Upper lobe of right lung (tissue), 1 donor: ENCODE measurements at places on chromosomes 11 and 22. TPM values are rescaled to one million over a fixed set of nuclear protein-coding genes. Genes with fewer than 3 reads are reported as not detected.

DNA sequence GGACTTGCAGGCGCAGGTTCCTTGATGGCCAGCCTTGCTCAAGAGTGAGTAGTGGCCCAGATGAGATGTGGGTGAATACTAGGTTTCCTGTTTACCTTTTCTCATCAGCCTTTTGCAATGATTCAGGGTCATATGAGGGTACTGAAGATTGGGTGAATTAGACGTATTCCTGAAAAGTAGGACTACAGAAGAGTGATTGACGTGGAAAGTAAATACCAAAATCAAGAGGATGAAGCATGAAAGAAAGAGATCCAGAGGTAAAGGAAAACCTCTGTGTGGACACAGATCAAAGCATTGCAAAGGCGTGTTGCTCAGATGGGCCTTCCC lies 59.9 kb downstream of the CYB5R2 start:
- no peak for DNase-seq

DNA sequence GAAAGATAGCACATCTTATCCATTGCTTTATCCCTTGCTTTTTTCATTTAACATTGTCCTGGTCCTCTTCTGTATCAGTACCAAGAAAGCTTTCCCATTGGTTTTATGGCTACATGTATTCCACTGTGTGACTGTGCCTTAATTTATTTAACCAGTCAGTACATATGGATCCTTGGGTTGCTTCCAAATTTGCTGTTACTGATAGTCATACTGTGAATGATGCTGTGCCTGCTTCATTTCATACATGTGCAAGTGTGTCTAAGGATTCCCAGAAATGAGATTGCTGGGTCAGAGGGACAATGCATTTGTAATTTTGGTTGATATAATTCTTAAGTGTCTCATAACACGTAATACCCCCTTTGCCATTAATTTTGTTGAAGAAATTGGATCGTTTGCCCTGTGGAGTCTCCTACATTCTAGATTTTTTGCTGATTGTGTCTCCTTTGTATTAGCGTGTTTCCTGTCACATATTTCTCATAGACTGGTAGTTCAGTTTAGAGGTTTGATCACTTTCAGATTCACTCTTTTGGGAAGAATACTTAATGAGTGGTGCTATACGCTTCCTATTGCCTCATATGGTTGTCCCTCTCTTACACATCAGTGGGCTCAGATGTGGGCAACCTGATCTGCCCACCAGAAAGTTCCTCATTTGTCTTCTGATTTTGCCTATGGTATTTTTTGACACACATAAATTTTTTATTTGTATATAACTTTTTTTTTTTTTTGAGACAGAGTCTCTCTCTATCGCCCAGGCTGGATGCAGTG lies 35.3 kb downstream of the MYBPC3 start:
- no peak for DNase-seq

NCR3LG1 gene
- total RNA-seq, result 5.6 TPM

AQP11 gene
- 0.61 TPM for total RNA-seq

BTBD18 gene
- total RNA-seq, result not detected

NFAM1 gene
- 12.6 TPM for total RNA-seq

DNA sequence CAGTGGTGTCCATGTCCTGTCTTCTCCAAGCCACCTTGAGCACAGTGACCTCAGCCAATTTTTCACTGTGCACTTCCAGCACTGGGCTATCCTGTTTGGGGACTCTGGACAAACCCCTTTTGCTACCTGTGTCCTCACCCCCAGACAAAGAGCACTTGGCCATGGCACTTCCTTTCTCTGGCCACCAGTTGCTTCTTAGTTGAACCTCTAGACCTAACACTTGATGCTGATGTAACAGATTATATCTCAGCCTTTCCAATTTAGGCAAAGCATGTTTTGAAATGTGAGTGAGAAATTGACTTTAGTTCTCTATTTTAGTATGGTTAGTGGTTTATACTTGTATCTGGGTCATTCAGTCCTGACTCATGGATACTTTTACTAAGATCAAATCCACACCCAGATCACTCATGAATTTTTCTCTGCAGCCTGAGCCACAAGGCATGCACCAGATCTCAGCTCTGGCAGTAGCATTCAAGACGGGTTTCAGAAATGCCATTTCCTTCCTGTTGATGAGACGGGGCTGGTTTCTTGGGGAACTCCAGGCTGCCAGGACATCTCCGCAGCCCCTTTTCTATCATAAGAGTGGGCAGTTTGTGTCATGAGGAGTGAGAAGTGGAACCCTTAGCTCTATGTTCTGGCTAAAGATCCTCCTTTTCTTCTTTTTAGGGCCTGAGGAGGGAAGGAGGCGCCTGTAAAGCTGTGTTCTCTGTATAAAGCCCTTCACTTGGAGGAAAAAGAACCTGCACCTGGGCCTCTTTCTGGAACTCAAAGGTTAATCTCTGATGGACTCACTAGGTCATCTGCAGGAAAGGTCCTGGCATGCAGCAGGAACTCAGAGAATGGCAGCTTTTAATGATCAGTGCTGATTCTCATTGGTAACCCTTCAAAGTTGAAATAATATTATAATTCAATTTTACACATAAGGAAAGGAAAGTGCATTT lies 185.6 kb upstream of the TENM4 start:
- DNase-seq, result no peak

GRCh38 chr11:130068546-130068985 lies 1.1 kb upstream of the APLP2 start:
- no peak for DNase-seq
